T-helper 2 cell (primary cell): ENCODE measurements at places on chromosomes 4 and X.

DNA sequence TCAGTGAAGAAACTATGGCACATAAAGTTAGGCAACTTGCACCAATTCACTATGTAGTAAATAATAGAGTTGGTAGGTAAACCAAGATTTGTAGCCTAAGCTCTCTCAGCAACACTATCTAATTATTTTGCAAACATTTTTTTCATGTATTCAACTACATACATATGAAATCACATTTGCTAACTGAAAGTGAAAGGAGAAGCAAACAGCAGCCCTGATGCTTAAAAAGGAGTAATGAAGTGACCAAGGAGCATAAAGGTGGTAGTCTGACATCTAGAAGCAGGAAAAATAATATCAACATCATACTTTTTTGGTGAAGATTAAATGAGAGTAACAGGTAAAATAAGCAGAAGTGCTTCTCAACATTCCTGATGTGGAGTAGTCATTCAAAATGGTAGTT is 603.7 kb downstream of the GRXCR1 start:
- DNase-seq: no peak

- no peak for DNase-seq
These were observed 37.2 kb downstream of the CLCN3 start for GRCh38 chr4:169657470-169658107.

DNA sequence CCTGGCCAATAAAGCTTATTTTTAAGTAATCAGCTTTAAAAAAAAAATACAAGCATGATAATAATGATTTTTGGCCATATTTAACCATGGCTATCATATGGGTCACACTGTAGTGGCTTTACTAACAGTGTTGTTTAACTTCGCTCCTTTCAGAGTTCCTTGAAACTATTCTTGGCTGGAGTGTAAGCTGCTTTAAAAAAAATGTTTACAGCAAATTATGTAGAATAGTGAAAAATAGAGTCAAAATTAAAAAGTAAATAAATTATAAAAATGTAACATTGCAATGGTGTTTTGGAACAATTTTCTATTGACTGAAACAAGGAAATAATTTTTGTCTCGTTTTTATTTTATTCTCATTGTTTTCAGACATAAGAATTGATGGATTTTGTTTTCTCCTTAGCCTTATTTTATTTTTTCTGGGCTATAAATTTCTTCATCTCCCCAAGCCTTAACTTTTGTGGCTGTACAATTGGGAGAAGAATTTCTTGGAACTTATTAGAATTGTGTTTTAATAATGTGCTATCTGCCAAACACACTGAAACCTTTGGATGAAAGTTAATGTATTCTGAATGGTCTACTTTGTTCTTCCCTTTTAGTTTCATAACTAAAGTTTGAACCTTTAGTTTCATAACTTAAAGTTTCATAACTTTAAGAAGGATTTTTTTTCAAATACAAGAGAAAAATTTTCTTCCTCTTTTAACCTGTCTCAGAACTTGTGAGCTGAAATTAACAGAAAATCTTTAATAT is 182.0 kb downstream of the ARHGAP24 start:
- DNase-seq: no peak

DNA sequence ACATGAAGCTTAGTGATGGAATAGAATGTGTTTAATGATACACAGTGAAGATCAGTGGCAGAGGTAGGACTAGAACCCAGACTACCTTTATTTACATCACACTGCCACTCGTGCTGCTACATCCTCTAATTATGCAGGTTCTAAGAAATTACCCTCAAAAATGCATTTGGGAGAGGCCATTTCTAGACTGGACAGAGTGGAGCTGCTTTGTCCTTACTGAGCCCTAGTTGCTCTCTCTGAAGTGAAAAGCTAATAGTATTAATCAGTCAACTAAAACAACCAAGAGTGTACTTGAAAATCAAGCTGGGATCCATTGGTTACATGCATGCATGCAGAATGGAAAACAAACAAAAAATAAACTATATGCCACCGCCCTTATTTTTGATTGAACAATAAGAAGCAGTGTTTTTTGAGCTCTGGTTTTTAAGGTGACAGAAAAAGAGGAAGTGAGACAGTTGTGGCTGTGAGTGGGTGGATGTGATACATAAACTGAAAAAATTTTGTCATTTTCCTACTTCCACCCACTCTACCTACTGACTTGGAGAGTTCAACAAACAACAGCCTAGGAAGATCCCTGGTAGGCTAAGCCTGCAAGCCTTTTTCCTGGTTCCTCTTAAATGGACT is 6.8 kb upstream of the VSIG4 start:
- DNase-seq: no peak

GRCh38 chr4:42123071-42123644 is 29.3 kb downstream of the BEND4 start:
- DNase-seq: no peak

GRCh38 chr4:104500442-104500841 is 5.7 kb upstream of the CXXC4 start:
- DNase-seq: no peak

DNA sequence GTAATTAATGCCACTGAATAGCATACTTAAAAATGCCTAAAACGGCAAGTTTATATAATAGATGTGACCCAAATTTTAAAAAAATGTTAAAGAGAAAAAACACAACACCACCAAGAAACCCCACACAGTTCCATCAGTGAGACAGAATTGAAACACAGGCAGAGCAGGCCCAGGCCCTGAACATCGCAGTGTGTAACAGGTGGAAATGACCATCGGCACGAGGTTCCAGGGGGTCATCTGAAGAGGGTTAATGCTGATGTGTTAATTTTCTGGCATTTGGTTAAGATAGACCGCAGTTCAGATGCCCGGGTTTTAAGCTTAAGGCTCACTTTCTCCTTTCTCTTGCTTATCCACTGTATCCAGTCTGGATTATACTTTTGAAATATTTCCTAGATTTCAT is 66.8 kb downstream of the ANAPC4 start:
- DNase-seq: no peak

- no peak for DNase-seq
These were observed 22.9 kb upstream of the SGMS2 start for GRCh38 chr4:107801766-107802211.

- no peak for DNase-seq
These were observed 521.2 kb downstream of the STIM2 start for GRCh38 chr4:27381815-27382214.

DNA sequence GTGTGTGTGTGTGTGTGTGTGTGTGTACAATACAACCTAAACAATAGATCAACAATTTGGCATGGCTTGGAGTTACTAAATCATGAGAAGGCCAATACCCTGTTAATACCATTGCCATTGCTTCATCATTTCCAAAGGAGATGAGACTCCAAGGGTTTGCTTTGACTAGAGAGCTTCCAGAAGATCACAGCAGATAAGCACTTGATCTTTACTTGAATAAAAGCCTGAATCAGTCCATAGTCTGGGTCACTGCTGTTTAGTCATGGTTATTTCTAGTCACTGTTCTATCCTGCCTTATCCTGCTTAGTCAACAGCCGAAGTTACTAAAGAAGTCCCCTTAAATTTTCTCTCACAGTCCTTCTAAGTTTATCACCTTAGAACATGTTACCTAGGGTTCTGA is 58.2 kb downstream of the RAB40AL start:
- no peak for DNase-seq

DNA sequence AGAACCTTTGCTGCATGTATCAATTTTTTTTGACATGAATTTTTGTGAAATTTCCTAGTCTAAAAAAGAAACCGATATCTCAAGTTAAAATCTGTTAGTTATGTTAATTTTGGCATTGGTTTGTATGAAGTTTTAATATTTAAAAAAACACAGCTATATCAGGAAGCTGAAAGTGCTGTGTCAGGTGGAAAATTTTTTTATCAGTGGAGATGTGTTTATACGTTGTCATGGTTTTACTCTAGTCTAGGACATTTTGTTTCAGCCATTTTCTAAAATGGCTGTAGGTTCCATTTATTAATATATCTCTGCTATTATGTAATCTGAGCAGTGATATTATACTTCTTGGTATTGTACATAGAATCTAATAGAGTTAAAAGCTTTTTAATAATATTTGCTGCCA is 34.2 kb downstream of the OCRL start:
- no peak for DNase-seq

DNA sequence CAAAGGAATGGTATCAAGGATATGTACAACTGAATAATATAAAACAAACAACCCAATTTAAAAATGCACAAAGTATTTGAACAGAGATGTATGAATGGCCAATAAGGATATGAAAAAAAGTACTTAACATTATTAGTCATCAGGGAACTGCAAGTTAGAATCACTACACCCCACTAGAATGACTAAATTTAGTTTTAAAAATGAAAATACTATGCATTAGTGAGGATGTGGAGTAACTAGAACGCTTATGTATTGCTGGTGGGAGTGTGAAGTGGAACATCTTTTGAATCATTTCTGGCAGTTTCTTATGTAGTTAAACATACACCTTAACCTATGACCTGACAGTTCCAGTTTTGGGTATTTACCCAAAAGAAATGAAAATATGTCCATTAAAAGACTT is 13.0 kb upstream of the SLC16A2 start:
- no peak for DNase-seq
